Tongue (tissue), 3 donors: ENCODE measurements at places on chromosomes 2 and 18.

DNA sequence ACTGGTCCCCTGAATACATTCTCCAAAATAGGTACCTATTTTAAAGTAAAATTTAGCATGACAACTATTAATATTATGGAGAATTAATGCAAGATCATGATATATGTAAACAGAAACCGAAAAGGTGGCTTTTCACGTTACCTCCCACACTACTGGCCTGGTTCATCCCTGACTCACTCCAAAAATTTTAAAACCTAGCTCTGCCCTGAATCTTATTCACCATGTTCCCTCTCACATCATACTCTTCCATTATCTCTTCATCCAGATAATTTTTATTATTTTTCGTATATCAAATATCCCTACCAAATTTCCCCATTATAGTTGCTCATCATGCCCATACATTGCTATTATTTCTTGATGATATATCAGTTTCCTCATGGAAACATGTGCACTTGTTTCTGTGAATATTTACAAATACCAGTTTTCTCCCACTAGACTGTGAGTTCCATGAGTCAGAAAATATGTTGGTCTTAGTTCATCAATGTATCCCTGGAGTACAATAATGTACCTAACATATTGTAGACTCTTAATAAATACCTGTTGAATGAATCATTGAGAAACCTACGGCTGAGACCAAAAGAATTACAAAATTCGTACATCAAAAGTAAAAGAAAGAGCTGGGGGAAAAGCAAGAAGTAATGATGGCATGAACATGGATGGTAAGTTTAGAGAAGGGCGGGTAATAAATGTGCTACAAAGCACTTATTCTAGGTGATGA lies 360.1 kb upstream of the CHAC2 start:
- no peak for DNase-seq

GRCh38 chr2:30666266-30666874 lies 140.9 kb downstream of the CAPN13 start:
- peak; percentile 33 for DNase-seq

DNA sequence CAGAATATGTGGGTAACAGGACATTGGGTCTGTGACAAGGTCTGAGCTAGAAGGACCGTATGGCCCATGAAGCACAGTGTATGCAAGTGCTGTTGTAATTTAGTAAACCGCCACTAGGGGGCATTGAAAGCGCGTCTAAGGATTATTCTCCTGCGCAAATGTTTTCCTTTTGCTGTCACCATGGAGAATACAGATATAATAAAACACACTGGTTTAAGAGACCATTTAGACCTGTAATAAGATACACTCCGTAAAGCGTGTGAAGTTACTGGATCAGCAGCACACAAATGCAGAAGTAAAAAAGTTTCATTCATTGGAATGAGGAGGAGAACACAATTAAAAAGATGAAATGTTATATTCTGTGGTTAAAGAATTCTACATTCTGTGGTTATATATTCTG lies 272.4 kb downstream of the AGAP1 start:
- peak; percentile 96 for DNase-seq

DNA sequence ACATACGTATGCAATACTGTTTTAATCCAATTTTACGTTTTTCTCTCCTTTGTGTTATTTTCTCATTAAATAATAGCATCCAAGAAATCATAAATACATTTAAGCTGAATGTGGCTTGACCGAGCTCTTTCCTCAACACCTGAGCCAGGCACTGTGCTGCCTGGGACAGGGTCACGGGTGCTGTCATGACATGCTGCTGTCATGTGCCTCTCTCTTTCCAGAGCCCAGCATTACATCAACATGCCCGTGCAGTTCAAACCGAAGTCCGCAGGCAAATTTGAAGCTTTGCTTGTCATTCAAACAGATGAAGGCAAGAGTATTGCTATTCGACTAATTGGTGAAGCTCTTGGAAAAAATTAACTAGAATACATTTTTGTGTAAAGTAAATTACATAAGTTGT lies 94.1 kb upstream of the LDLRAD4 start:
- DNase-seq = no peak

GRCh38 chr2:32721376-32721775 lies 93.5 kb downstream of the TTC27 start:
- DNase-seq = no peak

GRCh38 chr2:201419057-201419635 lies 32.1 kb downstream of the TRAK2 start:
- no peak for DNase-seq

DNA sequence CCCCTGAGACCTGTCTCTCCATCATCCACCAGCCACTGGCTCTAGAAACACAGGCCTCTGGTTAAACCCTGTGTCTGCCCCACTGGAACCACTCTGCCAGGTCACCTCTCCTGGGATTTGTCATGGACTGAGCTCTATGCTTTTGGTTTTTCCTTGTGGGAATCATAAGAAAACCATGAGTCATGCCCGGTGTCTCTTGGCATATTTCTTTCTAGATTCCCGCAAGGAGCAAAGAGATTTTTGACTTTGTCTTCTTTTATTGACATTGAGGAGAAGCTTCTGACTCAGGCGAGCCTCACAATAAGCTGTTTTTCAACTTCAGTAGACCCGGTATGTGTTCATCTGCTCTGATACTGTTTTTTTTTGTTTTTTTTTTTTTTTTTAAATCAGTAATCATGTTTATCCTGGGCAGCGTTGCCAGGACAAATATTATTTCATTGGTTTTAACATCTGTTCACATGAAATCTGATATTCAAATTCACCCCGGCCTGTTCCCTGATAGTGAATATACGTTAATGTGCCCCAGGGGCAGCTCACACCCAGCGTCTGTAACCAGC lies 207.1 kb downstream of the ACKR3 start:
- peak; percentile 43 for DNase-seq

DNA sequence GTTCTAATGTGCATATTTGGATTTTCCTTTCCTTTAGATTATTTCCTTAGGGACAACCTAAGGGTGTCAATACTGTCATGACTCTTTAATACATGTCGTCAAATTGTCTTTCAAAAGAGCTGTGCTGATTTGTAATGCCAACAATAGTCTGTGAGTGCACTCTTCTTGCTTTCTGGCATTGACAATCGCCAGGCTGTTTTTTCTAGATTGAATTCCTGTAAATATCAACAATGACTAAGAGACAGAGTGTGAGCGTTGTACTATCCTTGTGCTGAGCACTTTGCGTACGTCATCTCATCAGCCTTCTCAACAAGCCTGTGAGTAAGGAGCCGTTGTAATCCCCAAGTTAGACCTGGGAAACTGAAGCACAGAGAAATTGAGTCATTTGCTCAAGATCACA lies 96.0 kb downstream of the ACOXL start:
- DNase-seq = no peak

DNA sequence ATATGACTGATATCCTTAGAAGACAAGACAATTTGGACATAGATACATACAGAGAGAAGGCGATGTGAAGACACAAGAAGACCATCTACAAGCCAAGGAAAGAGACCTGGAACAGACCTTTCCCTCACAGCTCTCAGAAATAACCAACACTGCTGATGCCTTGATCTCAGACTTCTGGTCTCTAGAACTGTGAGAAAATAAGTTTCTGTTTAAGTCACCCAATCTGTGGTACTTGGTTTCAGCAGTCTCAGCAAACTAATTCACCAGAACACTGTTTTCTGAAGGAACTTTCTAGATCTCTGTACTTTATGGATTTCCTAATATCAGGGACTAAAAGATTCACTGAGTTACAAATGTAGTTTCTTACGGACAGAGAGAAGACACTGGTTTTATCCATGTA lies 58.8 kb downstream of the NAB1 start:
- no peak for DNase-seq

DNA sequence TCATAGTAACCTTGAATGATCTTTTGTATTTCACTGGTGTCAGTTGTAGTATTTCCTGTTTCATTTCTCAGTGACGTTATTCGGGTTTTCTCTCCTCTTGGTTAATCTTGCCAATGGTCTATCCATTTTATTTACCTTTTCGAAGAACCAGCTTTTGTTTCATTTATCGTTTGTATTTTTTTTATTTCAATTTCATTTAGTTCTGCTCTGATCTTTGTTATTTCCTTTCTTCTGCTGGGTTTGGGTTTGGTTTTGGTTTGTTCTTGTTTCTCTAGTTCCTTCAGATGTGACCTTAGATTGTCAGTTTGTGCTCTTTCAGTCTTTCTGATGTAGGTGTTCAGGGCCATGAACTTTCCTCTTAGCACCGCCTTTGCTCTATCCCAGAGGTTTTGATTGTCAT lies 36.7 kb downstream of the SP140 start:
- no peak for DNase-seq

DNA sequence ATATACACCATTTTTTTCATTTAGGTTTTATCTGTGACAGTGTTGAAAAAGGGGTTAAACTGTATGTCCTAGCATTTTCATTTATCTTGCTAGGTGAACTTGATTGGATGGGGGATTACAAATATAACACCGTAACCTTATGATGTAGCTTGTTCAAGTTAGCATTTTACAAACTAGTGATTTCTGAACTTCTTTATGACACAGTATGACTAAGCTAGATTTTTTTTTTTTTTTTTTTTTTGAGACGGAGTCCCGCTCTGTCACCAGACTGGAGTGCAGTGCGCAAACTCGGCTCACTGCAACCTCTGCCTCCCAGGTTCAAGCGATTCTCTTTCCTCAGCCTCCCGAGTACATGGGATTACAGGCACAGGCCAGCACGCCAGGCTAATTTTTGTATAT lies 47.1 kb downstream of the KCMF1 start:
- DNase-seq = no peak

GRCh38 chr2:39091543-39091942 lies 29.3 kb downstream of the SOS1 start:
- no peak for DNase-seq

GRCh38 chr2:197081294-197081693 lies 154.8 kb upstream of the PGAP1 start:
- no peak for DNase-seq

- DNase-seq = no peak
These were observed 466.7 kb upstream of the MYT1L start for GRCh38 chr2:2797797-2798196.

GRCh38 chr2:152254486-152254885 lies 78.9 kb upstream of the STAM2 start:
- no peak for DNase-seq

DNA sequence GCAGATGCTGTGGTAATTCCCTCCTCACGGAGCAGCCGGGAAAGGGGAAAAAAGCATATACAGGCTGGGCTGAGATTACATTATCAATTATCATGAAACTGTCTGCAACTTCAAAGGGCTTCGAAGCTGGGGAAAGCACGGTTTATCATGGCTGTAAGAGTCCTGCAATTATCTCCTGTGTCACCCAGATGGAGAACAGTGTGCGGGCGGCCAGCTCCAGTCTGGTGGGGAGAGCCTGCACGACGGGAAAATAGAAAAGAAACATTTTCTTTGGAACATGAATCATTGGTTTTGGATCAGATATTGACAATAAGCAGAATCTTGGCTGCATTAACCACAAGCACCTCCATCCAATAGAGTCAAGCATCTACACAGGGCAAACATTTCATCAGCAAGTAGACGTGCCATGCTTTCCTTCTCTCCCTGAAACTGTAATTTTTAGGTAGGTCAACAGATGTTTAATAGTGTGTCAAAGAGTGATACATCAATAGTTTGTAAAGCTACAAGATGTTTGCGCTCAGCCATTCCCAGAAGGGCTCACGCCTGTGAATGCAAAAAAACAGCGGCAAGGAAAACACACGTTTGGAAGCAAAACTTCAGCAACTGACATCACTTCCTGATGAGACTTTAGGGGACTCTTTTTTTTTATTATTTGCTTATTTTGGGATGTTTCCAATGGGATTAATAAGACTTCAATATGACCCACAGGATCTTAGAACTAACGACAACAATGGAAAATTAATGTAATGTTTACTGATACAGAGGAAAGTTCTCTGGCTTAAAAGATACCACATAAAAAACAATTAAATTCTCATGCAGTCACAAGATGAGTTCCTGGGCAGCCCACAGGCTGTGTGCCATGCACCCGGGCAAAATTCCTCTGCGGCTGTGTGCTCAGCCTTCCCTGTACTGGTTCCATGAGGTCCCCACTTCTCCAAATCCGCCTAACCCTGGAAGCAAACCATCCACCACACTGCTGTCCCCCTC lies 111.0 kb upstream of the SALL3 start:
- DNase-seq = peak; percentile 57

- peak; percentile 68 for DNase-seq
These were observed 9.1 kb downstream of the GLI2 start for GRCh38 chr2:120744817-120745216.

DNA sequence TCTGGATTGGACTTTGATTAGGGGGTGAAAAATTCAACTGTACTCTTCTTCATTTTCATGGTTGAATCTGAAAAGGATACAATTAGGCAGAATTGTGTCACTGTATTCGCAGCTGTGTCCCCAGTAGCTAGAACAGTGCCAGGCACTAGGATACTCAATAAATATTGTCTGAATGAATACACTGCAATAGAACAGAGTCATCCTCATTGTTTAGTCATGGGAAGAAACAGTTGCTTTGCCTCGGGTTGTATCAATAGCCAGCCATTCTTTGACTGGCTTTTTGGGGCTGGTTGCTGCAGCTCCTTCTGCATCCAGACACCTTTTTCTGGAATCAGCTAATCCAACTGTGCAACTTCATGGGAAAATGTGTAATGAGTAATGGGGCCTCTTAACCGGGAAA lies 18.1 kb upstream of the DYNC1I2 start:
- no peak for DNase-seq

GRCh38 chr2:82780050-82780449 lies 1679.0 kb downstream of the SUCLG1 start:
- DNase-seq = no peak

- DNase-seq = no peak
These were observed 86.7 kb upstream of the MAP4K4 start for GRCh38 chr2:101610750-101611315.

- DNase-seq = no peak
These were observed 76.9 kb downstream of the KIAA2012 start for GRCh38 chr2:202149936-202150335.

DNA sequence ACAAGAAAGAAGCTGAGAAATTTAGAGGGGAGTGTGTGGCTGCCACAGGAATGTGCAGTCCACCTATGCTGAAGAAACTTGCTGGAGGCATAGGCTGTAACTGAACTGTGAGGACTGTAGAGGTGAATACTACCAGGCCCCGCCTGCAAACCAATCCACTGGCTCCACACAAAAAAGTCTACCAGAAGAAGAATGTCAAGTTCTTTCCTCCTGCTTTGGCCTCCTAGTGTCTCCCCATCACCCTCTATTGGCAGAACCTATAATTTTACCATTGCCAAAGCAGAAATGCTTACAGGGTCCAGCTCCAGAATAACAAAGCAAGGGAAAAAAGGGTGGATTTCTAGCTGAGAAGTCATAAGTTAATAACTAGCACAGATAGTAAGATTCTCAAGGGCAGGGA lies 5.9 kb upstream of the ATP5MC3 start:
- no peak for DNase-seq

DNA sequence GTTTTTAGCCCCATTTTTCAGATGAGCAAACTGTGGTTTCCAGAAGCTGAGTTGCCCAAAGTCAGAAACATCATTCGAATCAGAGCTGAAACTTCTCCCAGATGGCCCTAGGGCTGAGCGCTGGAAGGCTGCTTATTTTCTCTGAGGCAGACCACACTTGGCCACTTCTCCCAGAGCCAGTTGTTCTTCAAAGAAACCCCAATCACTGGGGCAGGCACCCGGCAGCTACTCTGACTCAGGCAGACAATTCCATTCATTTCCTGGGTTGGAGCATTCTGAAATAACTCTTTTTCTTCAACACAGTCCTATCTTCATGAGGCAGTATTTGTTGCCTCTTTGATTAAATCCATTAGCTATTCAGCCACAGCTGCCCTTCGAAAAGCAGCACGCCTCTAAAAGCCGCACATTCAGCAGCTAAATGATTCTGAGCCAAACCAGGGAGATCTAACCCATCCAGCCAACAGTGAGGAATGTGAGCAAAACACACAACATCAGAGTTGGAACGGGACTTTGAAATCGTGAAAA lies 40.9 kb downstream of the LRATD1 start:
- DNase-seq = peak; percentile 14

GRCh38 chr2:157971702-157972101 lies 95.6 kb upstream of the ACVR1 start:
- peak; percentile 7 for DNase-seq
